ENCODE measurements at places on chromosomes 12 and 14. TPM values are rescaled to one million over a fixed set of nuclear protein-coding genes. Genes with fewer than 3 reads are reported as not detected.

DNA sequence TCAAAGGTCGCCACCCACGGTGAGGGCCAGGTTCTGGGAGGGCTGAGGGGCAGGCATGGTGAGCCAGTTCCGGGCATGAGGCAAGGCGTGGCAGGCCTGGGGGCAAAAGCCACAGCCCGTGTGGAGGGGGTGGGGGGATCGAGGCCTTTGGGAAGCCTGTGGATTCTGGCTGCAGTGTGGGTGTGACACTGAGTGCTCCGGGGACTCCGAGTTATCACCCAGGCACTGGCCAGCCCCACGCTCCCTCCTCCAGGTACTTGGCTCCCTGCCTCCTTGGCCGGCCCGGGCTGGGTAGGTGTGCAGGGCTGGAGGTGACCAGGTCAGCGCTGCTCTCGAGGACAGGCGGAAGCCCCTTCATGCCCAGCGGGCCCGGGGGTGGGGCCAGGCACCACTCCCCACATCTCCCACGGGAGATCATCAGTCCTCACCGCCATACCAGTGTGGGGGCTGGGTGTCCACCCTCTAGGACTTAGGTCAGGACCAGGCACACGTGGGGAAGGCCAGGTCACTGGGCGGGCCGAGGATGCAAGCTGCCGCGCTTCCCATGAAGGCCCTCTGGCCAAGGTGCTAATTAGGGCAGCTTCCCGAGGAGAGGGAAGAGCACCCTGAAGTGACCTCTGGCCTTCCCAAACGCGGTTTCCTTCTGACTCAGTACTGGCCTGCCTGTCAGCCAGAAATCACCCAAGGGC, 34.1 kb upstream of the TDRD9 start:
- no peak for DNase-seq

GRCh38 chr14:87097015-87097414, 896.0 kb downstream of the GALC start:
- no peak for DNase-seq

The FAM90A1 gene
- total RNA-seq = not detected

The MGAT4C gene
- total RNA-seq = under 0.01 TPM

- DNase-seq = no peak
These were observed 14.0 kb upstream of the MAP1LC3B2 start for GRCh38 chr12:116545144-116545543.

- no peak for DNase-seq
These were observed 40.2 kb upstream of the DICER1 start for GRCh38 chr14:95197551-95197950.

DNA sequence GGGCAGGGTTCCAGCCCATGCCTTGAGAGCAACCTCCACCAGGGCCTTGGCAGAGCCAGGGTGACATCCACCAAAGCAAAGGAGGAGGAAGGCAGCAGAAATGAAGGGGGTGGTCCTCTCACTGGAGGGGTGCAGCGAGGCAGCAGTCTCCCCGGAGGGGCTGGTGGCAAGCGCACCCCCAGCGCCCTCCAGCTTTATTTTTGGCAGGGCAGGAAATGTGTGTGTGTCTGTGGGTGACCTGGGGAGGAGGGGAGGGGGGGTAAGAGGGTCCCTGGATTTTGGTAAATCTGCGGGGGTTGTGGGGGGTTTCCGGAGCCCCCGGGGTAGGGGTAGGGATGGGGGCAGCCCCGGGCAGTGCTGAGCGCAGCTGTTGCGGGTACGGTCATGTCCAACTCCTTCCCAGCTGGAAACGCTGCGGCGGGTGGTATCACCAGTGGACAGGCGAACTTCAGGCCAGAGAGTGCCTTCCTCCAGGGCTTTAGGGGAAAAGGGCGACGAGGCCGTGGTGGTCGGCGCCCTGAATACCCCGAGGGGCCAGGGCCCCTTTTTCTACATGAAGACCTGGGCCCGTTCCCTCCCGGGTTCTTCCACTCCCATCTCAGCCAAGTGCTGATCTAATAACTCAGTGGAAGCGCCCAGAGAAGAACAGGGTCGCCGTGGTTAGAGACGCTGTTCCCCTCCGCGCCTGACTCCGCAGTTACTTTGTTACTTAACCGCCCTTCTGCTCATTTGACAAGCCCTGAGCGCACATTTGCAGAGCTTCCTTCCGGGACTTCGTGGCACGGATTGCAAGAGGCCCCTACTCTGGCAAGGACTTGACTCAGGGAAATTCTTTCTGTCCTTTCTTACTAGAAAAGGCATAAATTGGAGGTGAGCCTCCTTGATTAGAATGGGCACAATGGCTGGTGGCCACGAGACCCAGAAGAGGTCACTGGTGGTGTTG, 55.2 kb downstream of the FOS start:
- DNase-seq = no peak

- no peak for DNase-seq
These were observed 36.3 kb upstream of the FAM222A start for GRCh38 chr12:109677279-109677691.

The LDHB gene
- 278 TPM for total RNA-seq

GRCh38 chr14:38053666-38054065, 154.0 kb upstream of the SSTR1 start:
- no peak for DNase-seq

The GMFB gene
- total RNA-seq = 68.9 TPM

DNA sequence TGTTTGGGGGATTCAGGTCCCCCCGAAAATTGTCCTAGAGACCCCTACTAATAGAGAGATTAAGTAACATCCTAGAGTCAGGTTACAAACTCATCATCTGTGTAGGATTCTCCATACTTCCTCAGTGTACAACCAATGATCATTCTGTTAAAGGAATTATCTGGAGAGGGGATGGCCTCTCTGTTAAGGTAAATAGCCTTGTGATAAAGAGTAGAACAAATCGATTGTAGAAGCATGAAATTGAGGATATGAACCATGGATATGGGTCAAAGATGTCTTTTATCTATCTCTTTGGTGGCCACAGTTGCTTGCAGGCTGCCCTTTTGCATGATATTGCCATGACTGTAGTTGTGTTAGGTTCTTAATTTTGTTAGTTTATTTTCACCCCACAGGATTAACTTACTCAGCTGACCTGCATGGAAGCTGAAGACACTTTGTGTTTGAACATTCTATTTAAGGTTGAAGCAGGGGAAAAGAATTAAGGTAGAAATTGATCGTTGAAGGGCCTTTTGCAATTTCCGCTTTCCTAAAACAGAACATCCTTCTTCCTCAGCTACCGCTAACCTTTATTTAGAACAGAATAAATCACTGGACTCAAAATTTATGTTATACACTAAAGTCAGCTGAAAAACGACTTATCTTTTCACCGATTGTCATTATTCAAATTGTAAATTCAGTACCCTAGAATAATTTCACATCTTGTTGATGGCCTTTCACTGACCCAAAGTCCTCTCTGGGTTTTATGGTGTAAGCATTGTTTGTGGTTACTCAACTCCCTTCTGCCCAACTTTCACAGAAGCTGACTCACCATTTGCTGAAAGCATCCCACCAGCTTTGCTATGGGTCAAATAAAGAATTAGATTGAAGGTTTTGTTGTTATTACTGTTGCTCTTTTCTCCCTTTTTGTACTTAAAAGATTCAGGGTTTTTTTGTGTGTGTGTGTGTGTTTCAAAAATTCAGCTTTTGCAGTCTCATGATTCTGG, 52.3 kb downstream of the IRAK3 start:
- no peak for DNase-seq

GRCh38 chr12:53928054-53928835, 10.4 kb upstream of the HOXC13 start:
- DNase-seq = no peak

All from lung microvascular endothelial cell (primary cell).